ACHN (cell line): ENCODE measurements at places on chromosomes 12 and 14.

DNA sequence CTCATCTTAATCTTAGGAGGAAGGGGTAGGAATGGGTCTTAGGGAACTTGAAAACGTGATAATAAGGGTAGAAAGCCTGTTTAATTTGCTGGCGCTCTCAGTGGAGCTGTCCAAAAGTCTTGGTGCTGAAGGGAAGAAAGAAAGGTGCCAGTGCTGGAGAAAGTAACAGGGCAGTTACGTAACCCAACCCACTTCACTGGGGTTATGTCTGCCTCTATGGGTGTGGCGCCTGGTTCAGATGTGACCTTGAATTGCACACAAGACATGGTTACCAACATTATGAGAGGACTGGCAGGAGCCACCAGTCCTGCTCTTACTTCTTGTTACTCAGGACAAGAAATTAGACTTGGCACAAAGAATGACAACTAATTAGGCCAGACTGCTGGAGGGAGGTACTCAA is 18.6 kb upstream of the GPATCH2L start:
- peak; percentile 24 for DNase-seq

DNA sequence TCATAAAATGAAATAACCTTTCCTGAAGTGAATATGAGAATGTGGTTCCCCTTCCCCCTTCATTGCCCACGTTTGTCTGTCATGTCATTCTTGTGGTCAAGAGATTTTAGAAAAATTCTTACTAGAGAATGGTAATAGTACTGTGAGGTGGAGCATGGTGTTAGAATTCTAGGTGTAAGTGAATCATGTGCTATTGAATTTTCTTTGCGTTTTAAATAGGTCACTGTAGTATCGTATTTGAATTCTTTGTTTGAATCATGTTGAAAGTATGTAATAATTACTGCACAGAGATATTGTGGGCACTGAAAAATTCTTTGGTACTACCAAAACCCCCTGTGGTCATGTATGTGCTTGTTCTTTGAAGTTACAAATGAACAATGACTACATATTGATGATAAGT is 49.9 kb downstream of the FUT8 start:
- no peak for DNase-seq

GRCh38 chr12:11067514-11067913 is 5.4 kb upstream of the TAS2R46 start:
- DNase-seq, result no peak

- DNase-seq, result peak; percentile 2
Measured at GRCh38 chr14:49766839-49767238, 1.1 kb upstream of the KLHDC2 start.

GRCh38 chr14:64601571-64601970 is 51.8 kb downstream of the PPP1R36 start:
- no peak for DNase-seq

- no peak for DNase-seq
Measured at GRCh38 chr14:92688434-92689375, 59.7 kb downstream of the LGMN start.
